ENCODE measurements at places on chromosomes 2 and 18. TPM values are rescaled to one million over a fixed set of nuclear protein-coding genes. Genes with fewer than 3 reads are reported as not detected.

KIAA2012 gene
- total RNA-seq, result not detected

TTR gene
- total RNA-seq, result 0.55 TPM

RNF152 gene
- total RNA-seq, result 52.9 TPM

DYNAP gene
- total RNA-seq, result not detected

IL36B gene
- not detected for total RNA-seq

RAB6D gene
- total RNA-seq, result 0.13 TPM

DLX2 gene
- total RNA-seq, result not detected

APLF gene
- 8.9 TPM for total RNA-seq

REG1B gene
- total RNA-seq, result not detected

ZRANB3 gene
- total RNA-seq, result 16.5 TPM

METTL21A gene
- total RNA-seq, result 12.2 TPM

Measured in ureter (tissue), 1 donor.